ENCODE measurements at places on chromosomes 6 and 20. TPM values are rescaled to one million over a fixed set of nuclear protein-coding genes. Genes with fewer than 3 reads are reported as not detected.

The BTN1A1 gene
- not detected for total RNA-seq

The BPI gene
- total RNA-seq, result not detected

The NKX2-4 gene
- not detected for total RNA-seq

The COL12A1 gene
- total RNA-seq, result 130 TPM

The IMPG1 gene
- total RNA-seq, result not detected

The SRSF6 gene
- total RNA-seq, result 112 TPM

The NR2E1 gene
- total RNA-seq, result not detected

The TBX18 gene
- total RNA-seq, result 9.8 TPM

The C6orf58 gene
- not detected for total RNA-seq

The LY6G5C gene
- total RNA-seq, result 1.7 TPM

The METTL24 gene
- 6.6 TPM for total RNA-seq

All from vagina (tissue), 2 donors.